ENCODE measurements at places on chromosomes 3 and 15.

DNA sequence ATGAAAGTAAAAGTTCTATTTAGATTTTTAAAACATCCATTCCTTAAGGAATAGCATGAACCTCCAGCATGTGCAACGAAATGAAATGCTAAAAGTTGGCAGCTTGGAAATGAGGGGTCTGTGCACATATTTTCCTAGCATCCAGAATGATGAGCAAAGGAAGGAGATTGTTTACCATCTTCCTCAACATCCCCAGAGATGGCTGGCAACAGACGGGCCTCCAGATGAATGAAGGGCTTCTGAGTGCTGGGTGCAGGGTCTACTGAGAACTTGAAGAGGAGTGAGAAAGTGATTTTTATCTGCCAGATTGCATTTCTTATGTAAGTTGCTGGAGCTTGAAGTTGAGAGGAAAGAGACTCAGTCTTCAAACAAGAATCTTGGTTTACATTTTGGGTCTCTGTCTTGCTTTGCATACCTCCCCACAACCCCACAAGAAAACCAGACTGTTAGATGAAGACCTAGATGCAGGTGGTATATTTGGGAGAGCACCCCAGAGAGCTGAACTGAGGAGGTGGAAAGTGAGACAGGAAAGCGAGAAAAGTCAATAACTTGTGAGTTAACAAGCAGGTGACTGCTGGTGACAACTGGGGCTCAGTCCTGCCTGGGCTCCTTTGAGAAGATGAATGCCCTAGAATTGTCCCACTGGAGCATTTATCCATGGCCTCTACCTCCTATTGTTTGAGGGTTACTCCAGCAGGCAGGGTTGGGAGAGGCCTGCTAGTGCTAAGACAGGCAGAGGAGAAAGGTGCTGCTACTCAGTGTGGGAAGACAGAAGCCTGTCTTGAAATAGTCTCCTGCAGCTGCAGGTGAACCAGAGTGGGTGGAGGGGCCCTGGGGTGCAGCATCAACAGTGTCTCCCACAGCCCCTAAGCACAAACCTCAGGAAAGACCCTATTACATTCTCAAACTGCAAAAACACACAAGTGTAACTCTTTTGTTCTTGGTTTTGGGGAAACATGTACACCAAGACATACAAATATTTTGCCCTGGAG, 10.5 kb upstream of the CCK start:
- DNase-seq, result no peak

DNA sequence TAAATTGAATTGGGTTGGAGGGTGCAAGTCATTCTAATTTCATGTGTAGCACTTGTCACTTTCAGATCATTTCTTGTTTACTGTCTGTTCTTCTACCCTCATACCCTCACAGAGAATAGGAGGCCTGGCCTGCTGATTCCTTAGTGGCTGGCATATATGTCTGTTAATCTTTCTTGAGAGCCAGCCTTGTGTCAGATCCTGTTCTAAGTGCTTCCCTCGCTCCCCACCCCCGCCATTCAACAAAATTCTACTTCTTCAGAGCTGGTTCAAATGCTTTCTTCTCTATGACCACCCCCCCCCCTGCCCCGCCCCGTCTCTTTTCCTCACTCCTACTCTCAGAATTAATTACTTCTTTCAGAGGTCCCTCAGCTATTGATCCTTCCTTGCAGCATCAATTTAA, 1.5 kb upstream of the U2SURP start:
- DNase-seq, result no peak

DNA sequence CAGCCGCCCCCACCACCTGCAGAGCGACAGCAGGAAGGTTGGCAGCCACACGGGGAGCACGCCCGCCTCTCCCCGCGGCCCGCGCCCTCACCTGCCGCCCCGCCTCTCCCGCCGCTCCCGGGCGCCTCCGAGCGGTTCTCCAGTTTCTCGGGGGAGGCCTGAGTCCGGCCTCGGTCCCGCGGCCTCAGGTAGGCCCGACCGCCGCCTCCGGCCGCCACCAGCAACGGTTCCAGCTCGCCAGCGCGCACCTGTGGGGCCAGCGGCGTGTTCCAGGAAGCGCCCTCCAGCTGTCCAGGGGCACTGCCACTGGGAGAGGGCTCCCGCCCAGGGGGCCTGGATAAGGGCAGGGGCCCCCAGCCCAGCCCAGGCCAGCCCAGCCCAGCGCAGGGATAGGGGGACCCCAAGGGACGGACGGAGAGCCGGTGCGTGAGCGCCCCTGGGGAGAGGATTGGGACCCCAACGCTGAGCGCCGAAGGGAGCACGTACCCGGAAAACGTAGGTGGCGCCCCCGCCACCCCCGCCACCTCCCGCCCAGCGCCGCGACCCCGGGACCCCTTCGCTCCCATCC, 2.2 kb downstream of the LTK start:
- no peak for DNase-seq

- no peak for DNase-seq
These were observed 1.6 kb upstream of the TPM1 start for GRCh38 chr15:63040954-63041353.

DNA sequence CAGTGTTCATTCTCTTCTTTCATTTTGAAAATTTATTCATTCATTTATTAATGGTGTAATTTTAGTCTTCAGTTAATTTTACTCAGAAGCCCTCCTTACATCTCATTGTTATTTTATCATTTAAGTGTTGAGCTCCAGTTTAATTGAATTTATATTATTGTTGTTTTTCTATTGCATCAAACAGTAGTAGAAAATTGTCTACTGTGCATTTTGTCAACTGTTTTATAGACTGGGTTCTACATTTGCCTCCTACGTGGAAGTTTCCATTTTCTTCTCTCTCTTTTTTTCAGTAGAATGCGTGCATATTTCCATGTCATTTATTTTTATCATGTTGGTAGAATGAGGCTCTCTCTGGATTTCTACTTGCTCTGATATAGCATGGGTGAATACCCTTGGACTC, 487.4 kb downstream of the NR2F2 start:
- DNase-seq, result no peak

GRCh38 chr15:34754674-34755418, at the start of gene GJD2:
TSS of gene GJD2 (minus strand) at chr15:34754998. CDS start at chr15:34754488, 510 bp downstream.
- no peak for DNase-seq

GRCh38 chr3:71416876-71417275, 166.7 kb downstream of the FOXP1 start:
- no peak for DNase-seq

DNA sequence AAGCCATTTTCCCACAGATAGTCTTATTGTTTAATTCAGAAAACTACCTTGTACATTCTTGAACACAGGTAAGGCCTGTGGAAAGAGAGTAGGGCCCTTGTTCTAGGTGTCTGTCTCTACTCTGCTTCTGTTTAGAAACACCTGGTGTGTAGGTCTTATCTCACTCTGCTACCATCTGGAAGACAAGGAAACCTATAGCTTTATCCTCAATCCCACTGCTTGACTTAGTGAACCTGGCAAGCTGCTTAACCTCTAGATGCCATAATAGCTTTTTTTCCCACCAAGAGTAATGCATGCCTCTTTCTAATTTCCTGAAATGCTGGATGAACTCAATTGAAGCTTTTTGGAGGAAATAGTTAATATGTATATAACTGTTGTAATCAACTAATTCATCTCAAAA, 82.6 kb upstream of the RAP2B start:
- no peak for DNase-seq

DNA sequence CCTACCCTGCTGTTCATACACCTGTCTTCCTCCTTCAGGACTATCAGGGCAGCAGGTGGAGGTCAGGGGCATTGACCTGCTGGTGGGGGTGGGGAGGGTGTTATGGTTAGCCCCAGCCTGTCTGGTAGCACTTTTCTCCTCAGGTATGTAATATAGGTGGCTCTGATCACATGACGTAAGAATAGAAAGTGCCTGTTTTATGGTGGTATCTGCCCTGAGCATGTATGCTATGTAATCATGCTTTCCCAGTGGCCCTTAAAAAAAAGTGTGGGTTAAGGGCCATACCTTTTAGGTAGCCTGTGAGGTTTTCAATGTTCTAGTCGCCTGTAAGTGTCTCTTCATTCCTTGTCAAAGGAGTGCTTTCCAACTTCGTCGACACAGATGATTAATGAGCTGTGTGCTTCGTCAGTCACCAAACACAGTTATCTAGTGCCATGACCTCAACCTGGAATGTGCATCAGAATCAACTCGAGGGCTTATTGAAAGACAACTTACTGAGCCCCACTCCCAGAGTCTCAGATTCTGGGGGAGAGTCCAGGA, 86.3 kb downstream of the KLHL25 start:
- no peak for DNase-seq

DNA sequence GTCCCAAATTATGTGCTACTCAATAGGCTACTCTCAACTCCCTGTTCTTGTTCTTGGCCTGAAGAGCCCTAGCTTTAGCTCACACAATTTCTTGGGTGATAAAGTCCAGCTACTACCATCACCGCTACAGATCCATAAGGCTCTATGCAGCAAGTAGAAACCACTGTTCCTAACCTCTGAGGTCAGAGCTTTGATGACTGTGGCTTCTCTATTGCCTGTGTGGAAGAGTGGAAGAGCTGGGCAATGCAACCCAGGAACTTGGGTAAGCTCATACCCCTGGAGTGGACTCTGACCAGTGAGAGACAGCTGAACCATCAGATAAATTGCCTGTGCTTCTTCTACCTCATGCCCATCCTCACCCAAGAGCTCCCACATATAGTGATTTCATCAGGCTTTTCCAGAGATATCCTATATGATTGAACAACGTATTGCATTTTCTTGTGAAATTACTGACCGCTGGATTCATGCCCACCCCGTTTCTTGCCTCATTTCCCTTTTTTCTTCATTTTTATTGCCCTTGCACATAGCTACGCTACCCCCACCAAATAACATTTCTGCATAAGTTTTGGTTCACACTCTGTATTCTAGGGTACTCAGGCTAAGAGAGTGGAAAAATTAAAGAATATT, 172.3 kb upstream of the MBNL1 start:
- no peak for DNase-seq

All from stimulated activated CD8-positive, alpha-beta memory T cell treated with anti-CD3 and anti-CD28 coated beads, Interleukin-4, amount 100 ng/mL, for 24 hours (primary cell).